ENCODE measurements at places on chromosomes 1 and 21.

- DNase-seq = no peak
Measured at GRCh38 chr1:50047916-50048694, 24.4 kb upstream of the AGBL4 start.

- no peak for DNase-seq
Measured at GRCh38 chr1:225914391-225914790, 9.7 kb downstream of the PYCR2 start.

GRCh38 chr1:67052741-67053534 is 1.0 kb downstream of the SLC35D1 start:
- peak; percentile 55 for DNase-seq

GRCh38 chr1:103854279-103854678 is 104.6 kb downstream of the AMY1C start:
- no peak for DNase-seq

DNA sequence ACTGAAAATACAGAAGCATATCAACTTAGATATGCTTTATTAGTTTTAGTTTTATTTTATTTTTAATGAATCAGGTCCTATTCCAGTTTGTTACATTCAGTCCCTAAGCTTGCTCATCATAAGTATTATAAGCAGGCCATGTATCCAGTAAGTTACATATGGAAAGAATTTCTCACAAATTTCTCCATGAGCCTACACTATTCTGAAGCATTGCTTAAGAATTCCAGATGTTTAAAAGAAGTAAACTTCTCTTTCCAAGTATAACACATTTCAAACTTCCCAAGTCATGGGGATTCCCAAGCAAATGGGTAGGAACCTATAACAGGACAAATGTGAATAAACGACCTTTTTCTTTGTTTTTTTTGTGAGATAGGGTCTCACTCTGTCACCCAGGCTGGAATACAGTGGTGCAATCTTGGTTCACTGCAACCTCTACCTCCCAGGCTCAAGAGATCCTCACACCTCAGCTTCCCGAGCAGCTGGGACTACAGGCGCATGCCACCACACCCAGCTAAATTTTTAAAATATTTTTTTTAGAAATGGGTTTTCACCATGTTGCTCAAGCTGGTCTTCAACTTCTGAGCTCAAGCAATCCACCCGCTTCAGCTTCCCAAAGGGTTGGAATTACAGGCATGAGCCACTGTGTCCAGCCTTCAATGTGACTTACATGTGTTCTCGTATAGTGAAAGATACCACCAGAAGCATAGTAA is 39.0 kb downstream of the ST7L start:
- no peak for DNase-seq

DNA sequence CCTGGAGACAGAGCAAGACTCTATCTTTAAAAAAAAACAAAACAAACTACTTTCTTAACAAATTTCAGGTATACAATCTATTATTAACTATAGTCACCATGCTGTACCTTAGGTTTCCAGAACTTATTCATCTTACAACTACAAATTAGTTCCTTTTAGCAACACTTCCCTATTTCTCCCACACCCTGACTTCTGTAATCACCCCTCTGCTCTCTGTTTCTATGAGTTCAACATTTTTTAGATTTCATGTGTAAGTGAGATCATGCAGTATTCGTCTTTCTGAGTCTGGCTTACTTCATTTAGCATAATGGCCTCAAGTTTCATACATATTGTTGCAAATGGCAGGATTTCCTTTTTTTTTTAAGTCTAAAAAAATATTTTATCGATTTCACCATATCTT is 77.9 kb upstream of the LPGAT1 start:
- DNase-seq = no peak

Measured in foreskin melanocyte (primary cell).